ENCODE measurements at places on chromosomes 1 and 21. TPM values are rescaled to one million over a fixed set of nuclear protein-coding genes. Genes with fewer than 3 reads are reported as not detected.

OR6N1 gene
- not detected for total RNA-seq

CELSR2 gene
- 34.7 TPM for total RNA-seq

SPRR4 gene
- not detected for total RNA-seq

LCK gene
- total RNA-seq, result not detected

PIK3C2B gene
- 14.5 TPM for total RNA-seq

MIXL1 gene
- total RNA-seq, result not detected

RPL5 gene
- total RNA-seq, result 1,097 TPM

IL23R gene
- total RNA-seq, result not detected

UBXN10 gene
- total RNA-seq, result 3.0 TPM

SYTL1 gene
- total RNA-seq, result 63.3 TPM

KCNK1 gene
- 35.6 TPM for total RNA-seq

SPRR1B gene
- 328 TPM for total RNA-seq

SIKE1 gene
- total RNA-seq, result 55.7 TPM

SMIM34 gene
- not detected for total RNA-seq

TEDDM1 gene
- total RNA-seq, result not detected

FCRLB gene
- 1.1 TPM for total RNA-seq

LORICRIN gene
- total RNA-seq, result not detected

TTC22 gene
- total RNA-seq, result 4.8 TPM

FAM72C gene
- total RNA-seq, result not detected

ADAMTS4 gene
- 0.16 TPM for total RNA-seq

GBP7 gene
- not detected for total RNA-seq

NUDT17 gene
- 4.3 TPM for total RNA-seq

PODN gene
- not detected for total RNA-seq

SPATA46 gene
- not detected for total RNA-seq

RGSL1 gene
- not detected for total RNA-seq

SPRR2G gene
- total RNA-seq, result not detected

ELAPOR1 gene
- total RNA-seq, result 1.0 TPM

USH2A gene
- not detected for total RNA-seq

NASP gene
- 51.2 TPM for total RNA-seq

PPP2R5A gene
- total RNA-seq, result 17.3 TPM

C1orf210 gene
- 7.0 TPM for total RNA-seq

BNIPL gene
- total RNA-seq, result 0.88 TPM

TNFRSF1B gene
- under 0.01 TPM for total RNA-seq

CBR3 gene
- 1.2 TPM for total RNA-seq

TDRD5 gene
- not detected for total RNA-seq

TMEM52 gene
- total RNA-seq, result 1.3 TPM

C8B gene
- not detected for total RNA-seq

HPCAL4 gene
- not detected for total RNA-seq

LAMC2 gene
- 1,201 TPM for total RNA-seq

IFNAR2 gene
- total RNA-seq, result 5.7 TPM
